Mesendoderm (in vitro differentiated cells): ENCODE measurements at places on chromosomes 7 and 10.

GRCh38 chr7:41063116-41063515 is 639.8 kb downstream of the INHBA start:
- no peak for DNase-seq

DNA sequence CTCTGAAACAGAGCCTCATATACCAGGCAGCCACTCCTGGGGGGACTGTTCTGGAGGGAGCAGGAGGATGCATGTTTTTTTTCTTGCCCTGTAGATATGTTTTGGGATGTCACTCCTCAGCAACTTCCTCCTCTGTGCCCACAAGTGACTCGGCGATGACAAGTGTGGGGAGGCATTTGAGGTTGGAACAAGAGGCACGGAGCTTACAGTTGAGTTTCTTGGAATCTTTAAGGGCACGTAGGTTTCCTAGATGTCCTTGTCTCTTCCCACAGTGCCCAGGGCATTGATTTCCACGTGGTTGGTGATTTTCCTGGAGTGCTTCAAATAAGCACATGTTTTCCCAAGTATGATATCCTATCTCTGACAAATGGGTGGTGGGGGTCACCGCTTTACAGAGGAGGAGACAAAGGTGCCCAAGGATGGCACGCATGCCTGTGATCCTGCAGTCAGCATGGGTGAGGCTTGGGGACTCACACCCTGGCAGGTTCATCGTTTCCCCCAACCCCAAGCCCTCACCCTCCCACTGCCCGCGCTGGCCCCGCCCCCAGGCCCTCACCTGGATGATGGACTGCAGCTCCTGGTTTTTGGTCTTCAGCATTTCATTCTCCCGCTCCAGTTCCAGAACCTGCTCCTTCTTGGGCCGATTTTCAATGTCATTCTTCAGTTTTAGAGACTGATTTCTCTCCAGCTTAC is 95.2 kb upstream of the GNA12 start:
- DNase-seq: no peak

- DNase-seq: no peak
Observed at GRCh38 chr10:58361353-58361752, 23.9 kb upstream of the TFAM start.

GRCh38 chr7:47719675-47720074 is 137.8 kb upstream of the TNS3 start:
- no peak for DNase-seq

DNA sequence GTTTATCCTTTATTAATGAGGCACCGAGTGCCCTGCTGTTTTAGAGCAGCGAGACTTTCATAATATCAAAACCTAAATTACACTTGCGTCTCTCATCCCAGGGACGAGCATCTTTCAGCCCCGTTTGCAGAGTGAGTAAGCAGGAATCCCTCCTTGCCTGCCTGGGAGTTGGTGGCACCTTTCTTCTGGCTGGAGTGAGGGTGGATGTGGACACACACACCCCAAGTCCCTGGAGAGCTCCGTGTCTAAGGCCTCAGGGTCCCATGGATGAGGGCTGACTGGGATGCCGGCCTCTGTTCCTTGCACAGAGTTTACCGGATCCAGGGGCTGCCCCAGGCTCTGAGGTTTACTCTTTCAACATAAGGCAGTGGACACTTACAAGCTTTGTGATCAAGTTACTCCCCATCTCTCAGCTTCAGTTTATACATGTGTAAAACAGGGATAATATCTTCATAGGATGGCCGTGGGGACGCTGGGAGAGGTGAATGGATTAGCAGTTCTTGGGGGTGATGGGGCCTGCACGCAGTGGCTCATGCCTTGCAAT is 24.5 kb downstream of the POLL start:
- DNase-seq: no peak

GRCh38 chr7:105426606-105427146 is 38.0 kb upstream of the SRPK2 start:
- DNase-seq: no peak

- DNase-seq: no peak
Observed at GRCh38 chr10:132665946-132666704, 119.8 kb downstream of the NKX6-2 start.

DNA sequence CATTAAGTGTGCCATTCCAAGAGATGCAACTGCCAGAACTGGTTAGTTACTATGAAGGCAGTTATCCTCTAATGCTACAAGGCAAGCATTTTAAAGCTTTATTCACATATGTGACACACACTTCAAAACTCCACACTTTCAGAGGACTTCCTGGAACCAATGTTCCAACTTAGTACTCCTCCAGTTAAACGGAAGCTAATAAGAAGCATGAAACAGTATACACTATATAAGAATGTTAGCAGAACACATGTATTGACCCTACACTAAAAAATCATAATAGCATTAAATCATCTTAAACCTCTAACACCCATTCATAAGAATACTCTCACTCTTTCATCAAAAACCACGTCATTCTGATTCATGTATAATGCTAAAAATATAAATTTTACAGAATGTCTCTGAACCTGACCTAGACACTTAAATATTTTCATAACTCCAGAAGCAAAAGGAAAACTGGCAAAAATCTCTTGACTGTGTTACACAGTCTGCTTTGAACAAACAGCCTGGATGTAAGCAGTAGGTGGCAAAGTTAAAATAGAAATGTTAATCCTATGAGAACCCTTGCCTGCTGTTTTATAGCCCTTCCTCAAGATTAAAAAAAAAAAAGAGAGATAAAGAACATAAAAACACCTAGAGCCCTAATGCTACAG is 135.0 kb downstream of the SEMA3C start:
- DNase-seq: no peak

DNA sequence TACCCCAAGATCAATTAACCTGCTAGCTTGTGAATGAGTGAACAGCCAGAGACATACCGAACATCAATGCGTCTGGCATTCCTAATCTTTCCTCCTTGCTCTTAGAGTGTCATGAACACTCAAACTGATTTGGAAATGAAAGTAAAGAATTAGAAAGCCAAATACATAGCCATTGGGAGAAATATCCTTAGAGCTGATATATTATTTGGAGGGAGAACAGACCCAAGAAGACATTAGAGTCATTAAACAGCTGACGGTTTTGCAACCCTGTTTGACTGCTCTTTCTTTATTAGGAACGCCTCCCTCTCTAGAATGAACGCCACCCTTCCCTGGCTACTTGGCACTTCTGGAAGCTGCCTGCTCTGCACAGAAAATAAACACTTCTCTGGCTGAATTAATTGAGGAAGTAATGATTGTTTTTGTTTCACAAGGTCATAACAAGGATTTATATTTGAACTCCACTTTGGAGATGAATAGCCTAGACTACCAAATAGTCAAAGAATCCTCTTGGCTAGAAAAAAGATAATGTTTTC is 42.8 kb downstream of the CTTNBP2 start:
- DNase-seq: no peak

DNA sequence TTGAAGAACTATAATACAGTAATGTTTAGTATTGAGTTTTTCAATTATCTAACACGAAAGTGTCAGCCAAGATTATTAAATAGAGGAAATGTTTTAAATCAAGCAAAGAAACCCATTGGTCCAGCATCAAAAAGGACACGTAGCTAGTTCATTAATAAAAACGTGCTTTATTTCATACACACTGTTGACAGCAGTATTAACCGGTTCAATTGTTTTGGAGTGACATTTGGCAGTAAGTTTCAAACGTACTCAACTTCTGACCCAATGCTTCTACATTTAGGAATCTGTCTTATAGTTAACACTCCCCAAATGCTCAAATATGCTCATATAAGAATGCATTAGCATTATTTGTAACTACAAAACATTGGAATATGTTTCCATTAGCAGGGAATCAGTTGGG is 41.3 kb downstream of the SLC16A12 start:
- no peak for DNase-seq

- no peak for DNase-seq
Observed at GRCh38 chr7:147171013-147171391, 1054.4 kb downstream of the CNTNAP2 start.

DNA sequence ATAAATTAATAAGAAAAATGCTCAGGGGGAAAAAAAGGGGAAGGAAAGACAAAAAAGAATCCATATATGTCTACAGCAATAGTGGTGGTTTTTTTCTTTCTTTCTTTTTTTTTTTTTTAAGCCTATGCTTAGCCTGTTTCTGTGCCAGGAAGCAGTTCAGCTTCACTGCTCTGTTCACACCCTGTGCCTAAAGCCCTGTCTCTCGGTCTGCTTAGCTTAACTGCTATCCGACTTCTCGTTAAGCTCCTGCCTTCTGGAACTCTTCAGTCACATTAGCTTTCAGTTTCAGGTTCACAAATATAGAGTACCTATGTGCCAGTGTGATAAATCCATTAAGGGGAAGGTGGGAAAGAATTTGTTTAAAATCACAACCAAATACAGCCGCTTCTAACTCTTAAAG is 26.5 kb upstream of the NRG3 start:
- DNase-seq: no peak

DNA sequence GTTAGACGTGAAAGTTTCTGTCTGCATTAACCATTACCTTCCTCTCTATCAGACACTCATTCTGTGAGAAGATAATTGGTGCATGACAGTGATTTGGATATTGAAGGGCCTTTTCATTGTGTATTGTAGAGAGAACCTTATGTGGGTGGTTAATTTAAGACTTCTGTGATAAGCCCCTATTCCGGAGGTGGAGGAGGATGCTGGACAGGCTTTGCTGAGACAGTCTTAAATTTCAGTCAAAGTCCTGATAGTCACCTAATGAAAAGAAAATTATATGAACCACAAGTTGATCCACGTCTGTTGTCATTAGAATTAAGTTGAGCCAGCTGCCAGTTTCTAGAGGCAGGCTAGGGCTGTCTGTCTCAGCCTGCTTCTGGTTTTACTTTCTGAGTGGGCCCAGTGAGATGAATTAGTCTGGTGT is 62.9 kb downstream of the CELF2 start:
- no peak for DNase-seq

DNA sequence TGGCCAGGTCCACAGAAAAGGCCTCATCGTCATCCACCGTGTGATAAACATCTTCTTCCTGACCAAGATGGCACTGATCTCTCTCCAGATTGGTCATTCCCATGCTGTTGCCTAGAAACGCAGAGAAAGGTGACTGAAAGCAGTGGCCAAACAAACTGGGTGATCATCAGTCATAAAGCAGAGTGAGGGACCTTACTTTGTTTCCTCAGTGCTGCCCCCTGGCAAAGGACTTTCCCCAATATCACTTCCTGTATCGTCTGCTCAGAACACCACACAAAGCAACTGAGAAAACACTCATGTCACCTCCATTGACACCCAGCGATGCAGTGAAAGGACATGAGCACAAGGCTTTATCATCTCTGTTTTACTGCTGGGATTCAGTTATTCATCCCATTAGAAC is 40.0 kb upstream of the TM9SF3 start:
- peak; percentile 63 for DNase-seq

DNA sequence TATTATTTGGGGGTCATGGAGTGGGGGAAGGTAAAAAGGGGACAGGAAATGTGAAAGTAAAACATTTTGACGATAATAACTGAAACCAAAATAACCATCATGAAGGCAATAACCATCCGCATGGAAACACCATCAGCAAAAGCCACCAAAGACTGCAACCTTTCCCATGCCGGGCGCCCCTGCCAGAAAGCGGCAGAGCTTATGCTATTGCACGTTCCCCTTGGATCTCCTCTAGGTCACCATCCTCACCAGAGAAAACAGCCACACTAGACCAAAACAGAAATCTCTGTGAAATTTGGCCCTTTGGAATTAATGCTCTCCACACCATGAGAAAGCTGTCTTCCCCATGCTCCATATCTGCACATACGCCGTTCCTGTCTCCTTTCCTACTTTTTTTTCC is 31.1 kb downstream of the DRGX start:
- no peak for DNase-seq

DNA sequence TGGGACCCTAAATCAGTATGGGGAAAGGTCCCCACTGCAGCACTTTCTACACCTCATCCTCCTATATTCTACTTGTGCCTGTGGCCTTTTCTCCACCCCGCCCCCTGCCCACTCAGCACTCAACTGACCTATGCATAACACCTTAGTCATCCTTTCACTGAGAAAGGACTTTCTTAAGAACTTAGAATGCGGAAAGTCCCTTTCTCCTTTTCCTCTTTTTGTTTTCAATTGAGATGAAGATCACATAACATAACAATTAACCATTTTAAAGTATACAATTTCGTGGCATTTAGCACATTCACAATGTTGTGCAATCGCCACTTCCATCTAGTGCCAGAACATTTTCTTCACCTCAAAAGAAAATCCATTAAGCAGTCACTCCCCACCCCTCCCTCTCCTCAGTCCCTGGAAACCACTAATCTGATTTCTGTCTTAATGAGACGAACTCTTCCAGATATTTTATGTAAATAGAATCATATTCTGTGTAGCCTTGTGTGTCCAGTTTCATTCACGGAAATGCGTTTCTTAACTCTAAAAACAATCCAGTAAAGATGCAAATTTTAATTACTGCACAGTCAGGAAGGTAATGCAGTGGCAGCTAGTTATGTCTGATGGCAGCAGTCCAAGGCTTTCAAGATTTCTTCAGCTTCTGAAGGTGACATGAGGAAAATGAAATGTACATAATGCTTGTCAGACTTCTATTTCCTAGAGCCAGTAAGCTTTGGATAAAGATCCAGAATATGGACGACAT is 41.7 kb downstream of the FAS start:
- peak; percentile 42 for DNase-seq

GRCh38 chr7:115840702-115841101 is 189.9 kb downstream of the TFEC start:
- DNase-seq: no peak

DNA sequence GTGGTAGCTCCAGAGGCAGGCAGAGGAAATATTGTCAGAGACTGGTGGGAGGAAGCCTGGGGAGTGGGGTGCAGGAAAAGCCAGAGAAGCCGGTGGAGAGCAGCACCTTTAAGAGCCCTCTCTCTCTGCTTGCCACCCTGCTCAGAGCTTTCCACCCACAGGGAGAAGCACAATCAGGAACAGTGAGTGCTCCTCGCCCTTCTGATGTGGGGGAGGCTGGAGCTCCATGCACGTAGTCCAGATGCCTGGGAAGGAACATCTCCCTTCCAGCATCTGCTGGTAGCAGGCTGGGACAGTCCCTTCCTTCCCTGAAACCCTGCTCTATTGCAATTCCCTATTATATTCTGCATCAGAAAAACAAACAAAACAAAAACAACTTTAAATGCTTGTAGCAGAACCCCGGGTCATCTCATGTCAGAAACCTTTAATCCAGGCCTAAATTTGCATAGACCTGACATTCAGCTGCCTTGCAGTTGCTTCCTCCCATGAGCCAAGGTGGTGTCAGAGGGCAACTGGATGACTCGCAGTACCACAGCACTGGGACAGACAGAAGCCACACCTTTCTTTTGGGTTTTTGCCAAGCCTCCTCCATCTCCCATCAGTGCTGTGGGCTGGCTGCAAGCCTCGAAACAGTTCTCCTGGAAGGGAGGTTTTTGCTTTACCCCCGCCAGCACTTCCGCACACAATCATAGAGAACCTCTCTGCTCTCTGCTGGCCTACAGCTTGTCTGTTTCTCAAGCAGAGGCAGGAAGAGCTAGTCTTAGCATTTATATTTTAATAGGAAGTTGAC is 13.1 kb downstream of the AVPI1 start:
- no peak for DNase-seq

- DNase-seq: no peak
Observed at GRCh38 chr7:36253699-36254098, 100.6 kb downstream of the EEPD1 start.

- no peak for DNase-seq
Observed at GRCh38 chr10:95121904-95122303, 52.6 kb upstream of the CYP2C8 start.
